Activated CD4-positive, CD25-positive, alpha-beta regulatory T cell (primary cell): ENCODE measurements at places on chromosomes 4 and X.

DNA sequence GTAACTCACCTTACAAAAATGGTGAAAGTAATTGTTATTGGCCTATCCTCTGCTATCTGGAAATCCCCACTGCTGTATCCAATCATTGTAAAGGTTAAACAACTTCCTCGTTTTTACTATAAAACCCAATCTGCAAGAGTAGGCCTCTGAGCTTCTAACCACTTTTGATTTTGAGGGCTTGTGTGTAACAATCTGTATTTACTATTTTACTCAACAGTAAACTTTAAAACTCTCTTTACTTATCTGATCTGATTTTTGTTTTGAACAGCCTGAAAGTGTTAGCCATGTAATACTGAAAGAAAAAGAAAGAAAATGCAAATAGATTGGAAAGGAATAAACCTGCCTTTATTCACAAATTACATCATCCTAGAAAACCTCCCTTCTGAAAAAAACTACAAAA, 63.1 kb downstream of the SLC10A7 start:
- DNase-seq = no peak

DNA sequence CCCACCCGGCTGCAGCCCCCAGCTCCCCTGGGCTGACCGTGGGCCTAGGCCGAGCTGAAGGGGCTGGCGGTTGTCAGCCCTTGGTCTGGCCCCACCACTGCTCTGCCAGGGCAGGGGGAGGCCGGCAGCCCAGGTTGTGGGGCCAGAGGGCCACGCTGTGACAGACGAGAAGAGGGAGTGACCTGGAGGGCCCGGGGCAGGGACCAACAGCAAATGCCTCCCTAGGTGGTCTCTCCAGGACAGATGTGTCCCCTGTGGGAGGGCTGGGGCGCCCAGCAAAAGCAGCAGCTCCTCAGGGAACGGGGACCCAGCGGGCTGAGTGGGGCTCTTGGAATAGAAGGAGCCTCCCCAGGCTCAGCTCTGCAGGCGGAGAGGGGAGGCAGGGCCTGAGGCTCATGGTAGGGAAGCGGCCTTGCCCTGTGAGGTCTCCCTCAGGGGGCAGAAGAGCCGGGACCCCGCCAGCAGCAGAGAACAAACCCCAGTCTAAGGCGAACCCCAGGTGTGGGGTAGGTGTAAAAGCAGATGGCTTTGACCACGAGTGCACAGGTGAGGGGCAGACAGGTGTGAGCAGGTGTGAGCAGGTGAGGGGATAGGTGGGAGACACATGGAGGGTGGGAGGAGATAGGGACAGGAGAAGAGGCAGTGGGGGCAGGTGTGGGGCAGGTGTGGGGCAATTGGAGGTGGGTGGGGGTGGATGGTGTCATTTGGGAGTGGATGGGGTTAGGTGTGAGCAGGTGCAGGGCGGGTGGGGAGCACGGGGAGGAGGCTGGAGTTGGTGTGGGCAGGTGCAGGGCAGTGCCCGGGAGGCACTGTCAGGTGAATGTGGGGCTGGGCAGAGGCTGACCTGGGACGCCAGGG, 34.1 kb upstream of the SPON2 start:
- no peak for DNase-seq

DNA sequence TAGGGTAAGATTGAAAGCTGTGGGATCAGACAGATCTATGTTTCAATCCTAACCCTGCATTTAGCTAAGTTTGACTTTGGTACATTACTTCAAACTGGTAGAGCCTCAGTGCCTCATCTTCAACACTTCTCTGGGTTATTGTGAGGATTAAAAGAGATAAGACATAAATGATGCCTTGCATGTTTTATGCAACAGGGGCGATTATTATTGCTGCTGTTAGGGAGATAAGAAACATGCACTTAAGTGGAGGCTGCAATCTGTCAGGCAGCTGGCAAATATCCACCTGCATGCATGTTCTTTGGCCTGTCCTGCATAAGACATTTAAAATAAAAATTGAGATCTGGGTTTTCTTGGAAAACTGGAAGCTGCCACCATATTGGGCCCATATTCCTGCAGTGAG, 24.6 kb downstream of the UNC5C start:
- DNase-seq = no peak

DNA sequence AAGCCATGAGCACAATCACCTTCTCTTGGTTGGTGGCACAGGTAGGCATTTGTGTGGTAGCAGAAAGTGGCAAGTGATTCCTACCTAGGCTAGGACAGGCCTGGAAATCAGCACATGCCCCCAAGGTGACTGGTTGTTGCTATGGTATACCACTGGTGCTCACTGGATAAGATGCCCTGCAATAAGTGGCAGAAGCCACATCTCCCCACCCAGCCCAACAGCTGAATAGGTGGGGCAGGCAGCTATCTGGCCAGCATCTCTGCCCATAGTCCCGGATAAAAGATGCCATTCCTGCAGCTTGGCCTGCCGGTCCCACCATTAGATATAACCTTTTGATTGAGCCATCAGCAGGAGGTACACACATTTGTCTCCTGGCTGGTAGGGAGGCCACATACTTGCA, 21.1 kb downstream of the AMER1 start:
- no peak for DNase-seq

GRCh38 chr4:185033072-185033471, 14.8 kb downstream of the HELT start:
- no peak for DNase-seq

- no peak for DNase-seq
These were observed 460.3 kb downstream of the SPRY1 start for GRCh38 chr4:123856689-123857545.

- DNase-seq = no peak
These were observed 40.6 kb downstream of the FAM149A start for GRCh38 chr4:186144946-186145569.

GRCh38 chr4:165634766-165635165, 238.3 kb upstream of the TLL1 start:
- DNase-seq = no peak

- no peak for DNase-seq
These were observed 275.9 kb downstream of the GPC3 start for GRCh38 chrX:133709501-133709900.

GRCh38 chr4:17846266-17846665, 35.5 kb downstream of the NCAPG start:
- no peak for DNase-seq

GRCh38 chrX:111503485-111503993, 7.9 kb upstream of the SERTM2 start:
- no peak for DNase-seq

DNA sequence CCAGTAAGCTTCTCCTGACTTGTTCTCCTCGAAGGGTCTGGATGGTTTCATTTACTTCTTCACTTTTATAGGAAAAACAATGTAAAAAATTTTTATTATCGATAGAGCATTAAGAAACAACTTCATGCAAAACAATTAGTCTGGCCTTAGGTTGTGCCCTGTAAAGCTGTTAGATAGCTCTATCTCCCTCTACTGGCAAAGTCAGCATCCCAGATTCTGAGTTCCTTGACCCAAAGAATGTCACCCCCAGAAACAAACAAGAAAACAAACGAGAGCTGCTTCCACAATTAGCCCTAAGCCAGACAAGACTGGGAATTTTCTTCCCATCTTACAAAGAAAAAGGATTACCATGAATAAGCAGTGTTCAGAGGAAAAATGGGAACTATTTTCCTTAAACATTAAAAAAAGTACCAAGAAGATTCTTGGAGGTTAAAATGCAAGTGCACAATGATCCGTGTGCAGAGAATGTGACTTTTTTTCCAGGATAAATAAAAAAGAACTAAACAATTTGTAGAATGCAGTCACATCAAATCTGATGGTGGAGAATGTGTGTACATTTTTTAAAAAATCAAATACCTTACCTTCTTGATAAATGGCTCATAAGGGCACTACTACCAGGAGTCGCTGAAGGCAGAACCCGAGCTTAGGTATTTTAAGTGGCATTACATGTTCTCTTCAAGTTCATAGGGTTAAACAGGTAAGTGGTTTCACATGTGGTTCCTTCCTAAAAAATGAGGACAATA, 293.2 kb downstream of the FBXO8 start:
- DNase-seq = no peak

DNA sequence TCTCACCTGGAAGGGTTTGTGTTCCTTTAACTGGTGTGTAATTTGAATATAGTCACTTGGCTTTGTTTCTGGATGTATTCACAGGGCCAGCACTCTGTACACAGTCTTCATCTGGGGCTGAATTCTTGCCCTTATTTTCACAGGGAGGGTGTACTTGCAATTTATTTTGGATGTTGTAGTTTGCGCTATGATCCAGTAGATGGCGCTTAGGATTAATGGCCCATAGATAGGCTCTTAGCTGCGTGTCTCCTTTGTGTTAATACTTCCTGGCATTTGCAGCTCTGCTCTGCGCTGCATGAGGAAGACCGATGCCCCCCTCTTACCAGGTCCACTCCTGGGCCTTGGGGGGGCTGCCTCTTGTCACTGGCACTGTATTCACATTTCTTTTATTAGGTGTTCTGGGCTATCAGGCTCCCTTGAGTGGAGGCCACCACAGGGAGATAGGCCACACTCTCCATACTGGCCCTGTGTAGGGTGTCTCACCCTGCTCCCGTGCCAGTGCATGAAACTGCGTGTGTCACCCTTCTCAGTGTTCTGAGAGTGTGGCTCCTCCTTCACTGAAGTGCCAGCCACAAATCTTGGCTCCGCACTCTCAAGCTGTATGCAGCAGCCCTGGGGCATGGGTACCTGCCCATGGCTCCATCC, 562.2 kb downstream of the ZIC3 start:
- no peak for DNase-seq

DNA sequence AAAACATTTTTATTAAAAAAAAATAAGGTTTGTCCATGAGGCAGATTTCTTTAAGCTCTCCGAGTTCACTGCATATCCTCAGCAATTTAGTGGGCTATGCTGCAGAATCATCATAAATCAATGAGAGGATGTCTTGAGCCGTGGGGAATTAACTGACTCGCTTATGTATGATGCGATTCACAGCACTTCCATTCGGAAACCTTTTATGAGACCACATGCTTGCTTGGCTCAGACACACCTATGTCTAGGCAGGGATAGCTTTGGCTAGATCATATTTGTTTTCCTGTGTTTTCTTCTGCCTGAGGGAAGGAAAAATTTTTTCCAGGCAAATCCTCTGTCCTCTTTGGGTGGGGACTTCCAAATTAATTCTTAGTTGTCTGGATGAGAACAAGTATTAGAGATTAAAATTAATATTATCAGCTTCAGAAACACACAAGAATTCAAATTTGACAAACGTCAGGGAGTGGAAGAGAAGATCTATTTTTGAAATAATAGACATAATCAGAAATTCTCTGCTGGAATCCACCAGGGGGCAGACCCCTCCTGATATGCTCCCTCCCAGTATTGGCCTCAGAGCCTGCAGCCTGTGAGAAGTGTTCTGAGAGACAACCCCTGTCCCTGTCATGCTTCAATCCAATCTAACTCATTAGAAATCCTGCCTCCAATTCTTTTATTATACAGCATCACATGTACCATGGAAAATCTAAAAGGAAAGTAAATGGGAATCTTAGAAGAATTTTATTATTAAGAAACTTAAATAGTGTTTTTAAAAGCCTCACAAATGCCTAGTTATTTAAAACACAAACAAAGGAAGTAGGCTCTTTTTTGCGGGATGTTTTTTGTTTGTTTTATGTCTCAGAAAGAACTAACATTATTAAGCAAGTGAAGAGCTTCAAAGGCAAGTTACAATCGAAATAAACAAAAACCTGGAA, 345.1 kb upstream of the TACR3 start:
- no peak for DNase-seq

GRCh38 chrX:115233497-115234455, at the start of gene LRCH2:
Gene LRCH2 (minus strand): TSS chrX:115234096. CDS start chrX:115234041, 55 bp downstream.
- no peak for DNase-seq

- DNase-seq = no peak
These were observed 160.1 kb downstream of the CBR4 start for GRCh38 chr4:168849997-168850396.

- no peak for DNase-seq
These were observed 25.6 kb downstream of the KDM6A start for GRCh38 chrX:44898411-44899221.

GRCh38 chr4:30056016-30056766, 664.0 kb upstream of the PCDH7 start:
- DNase-seq = no peak

DNA sequence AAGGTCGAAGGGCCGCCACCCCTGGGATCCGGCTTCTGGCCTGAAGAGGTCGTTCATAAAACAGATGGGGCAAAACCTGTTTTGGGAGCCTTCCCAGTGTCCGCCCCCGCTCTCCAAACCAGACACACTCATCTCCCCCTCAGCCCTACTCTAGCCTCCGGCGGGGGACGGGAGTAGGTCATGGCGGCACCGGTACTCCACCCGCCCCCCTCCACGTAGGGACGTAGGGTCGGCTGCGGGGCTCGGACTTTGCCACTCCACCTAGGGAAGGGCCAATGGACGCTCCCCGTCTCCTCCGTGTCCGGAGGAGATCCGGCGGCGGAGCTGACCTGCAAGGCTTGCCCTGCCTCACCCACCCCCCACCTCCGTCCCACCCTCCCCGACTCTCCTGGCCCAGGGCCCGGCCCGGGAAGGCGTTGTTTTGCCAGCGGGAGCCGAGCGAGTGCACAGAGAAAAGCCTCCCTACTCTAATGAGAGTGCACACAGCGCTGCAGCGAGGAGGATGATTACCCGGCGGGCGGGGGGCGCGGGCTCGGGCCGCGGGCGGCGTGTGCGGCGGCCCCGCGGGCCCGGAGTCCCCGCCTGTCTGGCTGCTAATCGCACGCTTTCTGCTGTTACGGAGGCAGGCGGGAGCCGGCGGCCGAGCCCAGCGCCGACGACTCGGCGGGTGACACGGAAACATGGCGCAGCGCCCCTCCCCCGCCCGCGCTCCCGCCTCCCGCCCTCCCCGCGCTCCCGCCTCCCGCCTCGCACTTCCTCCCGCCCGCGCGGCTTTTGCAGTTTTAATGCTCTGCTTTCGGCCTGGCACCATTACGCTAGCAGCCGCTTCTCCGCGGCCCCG, 8.3 kb upstream of the BCOR start:
- DNase-seq = peak; percentile 30

GRCh38 chrX:94850811-94851210, 1176.8 kb downstream of the FAM133A start:
- DNase-seq = no peak

- no peak for DNase-seq
These were observed 29.1 kb upstream of the GRSF1 start for GRCh38 chr4:70868778-70869177.

DNA sequence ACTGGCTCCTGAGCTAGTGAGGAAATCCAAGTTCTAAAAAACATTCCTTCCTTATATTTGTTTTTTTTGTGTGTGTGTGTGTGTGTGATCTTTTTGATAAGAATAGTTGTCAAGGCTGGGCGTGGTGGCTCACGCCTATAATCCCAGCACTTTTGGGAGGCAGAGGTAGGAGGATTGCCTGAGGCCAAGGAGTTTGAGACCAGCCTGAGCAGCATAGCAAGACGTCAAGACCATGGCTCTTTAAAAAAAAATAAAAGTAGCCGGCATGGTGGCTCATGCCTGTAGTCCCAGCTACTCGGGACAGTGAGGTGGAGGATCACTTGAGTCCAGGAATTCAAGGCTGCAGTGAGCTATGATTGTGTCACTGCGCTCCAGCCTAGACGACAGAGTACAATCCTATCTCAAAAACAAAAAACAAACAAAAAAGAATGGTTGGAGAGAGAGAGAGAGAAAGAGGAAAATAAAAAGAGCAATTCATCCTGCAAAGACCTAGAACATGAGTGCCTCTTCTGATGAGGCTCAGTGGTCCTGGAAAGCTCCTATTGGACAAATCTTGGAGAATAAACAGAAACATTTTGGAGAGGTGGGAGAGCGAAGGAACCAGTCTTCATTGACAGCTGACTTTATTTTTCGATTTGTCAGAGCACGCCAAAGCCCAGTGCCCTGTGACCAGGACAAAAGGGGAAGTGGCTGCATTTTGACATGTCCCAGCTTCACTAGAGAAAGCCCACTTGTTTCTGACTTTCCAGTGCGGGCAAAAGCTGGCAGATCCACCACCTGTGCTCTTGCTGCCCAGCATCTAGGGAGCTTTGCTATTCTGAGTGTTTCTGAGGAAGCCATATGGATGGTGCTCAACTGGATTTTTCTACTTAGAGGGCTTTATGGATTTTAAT, 244.7 kb downstream of the PALLD start:
- DNase-seq = no peak
